ENCODE measurements at places on chromosomes 12 and 14.

DNA sequence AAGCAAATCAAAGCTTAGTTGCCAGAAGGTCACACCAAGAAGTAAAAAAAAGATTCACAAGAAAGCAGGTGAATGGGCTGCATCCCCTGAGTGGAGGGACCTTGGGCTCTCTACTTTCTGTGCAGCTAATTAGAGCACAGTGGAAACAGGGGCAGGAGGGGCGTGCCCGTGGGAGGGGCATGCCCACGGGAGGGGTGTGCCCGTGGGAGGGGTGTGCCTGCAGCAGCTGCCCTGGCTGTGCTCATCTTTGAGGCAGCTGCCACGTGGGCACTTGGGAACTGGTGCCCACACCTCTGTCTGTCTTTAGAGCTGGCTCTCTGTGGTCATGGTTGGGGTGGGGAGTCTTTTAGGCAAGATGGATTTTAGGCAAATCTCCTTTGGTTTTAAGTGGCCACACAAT lies 60.0 kb downstream of the EML1 start:
- no peak for DNase-seq

DNA sequence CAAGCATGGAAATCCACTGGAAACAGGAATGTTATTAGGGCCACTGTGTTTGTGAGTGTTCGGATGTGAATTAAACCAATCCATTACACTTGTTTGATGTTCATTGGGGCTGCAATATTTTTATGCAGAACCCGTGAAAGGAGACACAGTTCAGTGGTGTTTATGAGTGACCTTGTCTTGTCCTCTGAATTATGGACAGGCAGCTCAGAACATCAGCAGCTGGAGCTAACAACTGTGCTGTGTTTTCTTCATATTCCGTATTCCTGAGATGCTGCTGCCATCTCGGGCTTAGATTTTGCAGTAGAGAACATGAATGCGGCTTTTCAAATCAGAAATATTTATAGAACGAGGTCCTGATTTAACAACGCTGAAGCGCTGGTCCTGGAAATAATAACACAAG lies 20.3 kb upstream of the CACNA1C start:
- no peak for DNase-seq

DNA sequence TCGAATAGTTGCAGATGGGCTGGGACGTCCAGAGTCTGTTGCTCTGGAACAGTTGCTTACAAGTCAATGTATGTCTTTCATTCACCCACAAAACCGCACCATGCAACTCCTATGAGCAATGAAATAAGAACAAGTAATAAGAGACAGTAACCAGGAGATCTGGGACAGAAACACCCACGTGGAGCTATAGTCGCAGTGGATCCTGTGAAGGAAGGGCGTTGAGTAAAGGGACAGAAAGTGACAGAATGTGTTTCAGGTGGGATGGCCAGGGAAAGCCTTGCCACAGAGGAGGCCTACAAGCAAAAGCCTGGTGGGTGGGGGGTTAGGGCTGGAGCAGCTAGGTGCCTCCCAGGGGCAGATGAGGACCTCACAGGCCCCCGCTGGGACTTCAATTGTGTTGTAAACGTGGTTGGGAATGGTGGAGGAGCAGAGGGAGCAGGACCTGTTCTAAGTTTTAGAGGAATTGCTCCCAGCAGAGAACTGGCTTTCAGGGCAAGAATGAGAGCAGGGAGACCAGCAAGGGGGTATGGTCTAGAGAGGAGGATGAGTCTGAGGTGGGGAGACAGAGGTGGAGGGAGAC lies 86.7 kb upstream of the FZD10 start:
- DNase-seq: no peak

GRCh38 chr12:113277511-113277910 lies 56.2 kb downstream of the TPCN1 start:
- no peak for DNase-seq

- DNase-seq: no peak
Observed at GRCh38 chr12:110647631-110648040, 33.7 kb downstream of the TCTN1 start.

- peak; percentile 83 for DNase-seq
Observed at GRCh38 chr14:26281280-26281998, 316.4 kb downstream of the NOVA1 start.

- peak; percentile 74 for DNase-seq
Observed at GRCh38 chr12:105721051-105721825, 390.7 kb downstream of the C12orf75 start.

- DNase-seq: no peak
Observed at GRCh38 chr12:55683676-55684075, 24.0 kb downstream of the ITGA7 start.

DNA sequence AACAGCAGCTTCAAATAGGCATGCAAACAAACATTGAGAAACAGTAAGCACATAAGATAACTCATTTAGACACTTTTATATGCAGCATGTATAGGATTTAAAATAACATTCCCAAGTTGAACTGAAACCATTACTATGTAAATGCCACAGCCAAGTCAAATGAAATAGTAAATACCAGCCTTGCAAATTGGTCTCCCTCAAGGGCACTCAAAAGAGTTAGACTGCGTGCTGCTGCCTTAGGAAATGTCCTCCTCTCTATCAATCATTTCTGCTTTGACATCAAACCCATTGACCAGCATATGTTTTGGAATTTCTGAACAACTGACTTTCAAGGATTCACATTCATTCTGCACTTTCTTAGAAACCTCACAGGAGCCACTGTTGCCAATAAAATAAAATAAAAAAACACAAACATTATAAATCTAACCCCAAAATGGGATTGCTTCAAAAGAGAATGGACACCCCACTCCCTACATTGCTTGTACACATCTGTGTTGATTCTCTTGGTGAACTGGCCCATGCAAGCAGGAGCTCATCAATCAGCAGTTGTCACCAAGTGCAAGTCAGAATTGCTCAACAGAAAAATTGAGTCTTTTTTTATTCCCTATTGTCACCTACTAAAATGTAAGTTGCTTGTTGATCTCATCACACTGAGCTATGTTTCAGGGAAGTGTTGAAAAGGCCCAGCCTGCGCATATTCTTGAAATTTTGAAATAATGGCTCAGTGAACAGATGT lies 256.2 kb downstream of the DAD1 start:
- peak; percentile 12 for DNase-seq

DNA sequence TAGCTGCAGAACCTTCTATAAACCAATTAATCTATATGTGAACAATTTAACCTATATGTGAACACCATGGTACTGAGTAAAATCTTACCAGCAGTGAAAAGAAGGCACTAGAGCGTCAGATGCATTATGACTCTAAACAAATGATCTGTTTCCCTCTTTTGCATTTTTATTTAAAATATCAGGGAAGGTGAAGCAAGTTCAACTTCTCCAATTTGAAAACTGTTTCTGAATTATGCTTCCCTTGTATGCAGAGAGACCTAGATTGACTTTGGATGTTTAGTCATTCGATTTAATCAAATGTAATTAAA lies 80.9 kb downstream of the DAD1 start:
- no peak for DNase-seq

DNA sequence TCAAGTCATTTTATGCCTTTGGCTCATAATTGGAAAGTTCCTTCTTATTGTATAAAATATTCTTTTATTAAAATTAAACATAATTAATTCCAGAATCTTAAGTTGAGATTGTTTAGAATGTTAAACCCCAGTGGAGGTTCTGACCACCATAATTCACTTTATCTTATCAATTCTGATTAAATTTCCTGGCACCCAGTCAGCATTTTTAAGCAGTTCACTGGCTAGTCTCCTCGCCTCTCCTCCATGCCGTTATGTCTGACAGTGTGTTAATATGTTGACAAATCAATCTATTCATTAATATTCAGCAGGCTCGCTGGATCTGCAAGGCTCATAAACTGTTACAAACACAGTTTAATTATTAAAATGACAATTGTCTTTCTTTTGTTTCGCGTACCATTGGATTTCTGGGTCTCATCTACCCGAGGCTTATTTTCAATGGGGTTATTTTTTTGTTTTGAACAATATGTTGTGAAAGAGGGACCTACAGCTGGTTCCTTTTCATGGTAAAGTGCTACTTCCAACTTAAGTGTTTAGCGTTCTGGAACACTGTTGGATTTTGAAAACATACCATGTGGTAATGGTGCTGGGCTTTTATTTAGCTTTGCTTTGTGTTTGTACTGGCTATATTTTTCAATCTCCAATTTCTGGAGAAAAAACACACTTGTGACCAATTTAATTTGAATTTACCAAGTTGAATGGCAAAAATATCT lies 339.7 kb downstream of the PRKD1 start:
- no peak for DNase-seq

GRCh38 chr12:47636908-47637780 lies 68.7 kb downstream of the RPAP3 start:
- DNase-seq: peak; percentile 10

DNA sequence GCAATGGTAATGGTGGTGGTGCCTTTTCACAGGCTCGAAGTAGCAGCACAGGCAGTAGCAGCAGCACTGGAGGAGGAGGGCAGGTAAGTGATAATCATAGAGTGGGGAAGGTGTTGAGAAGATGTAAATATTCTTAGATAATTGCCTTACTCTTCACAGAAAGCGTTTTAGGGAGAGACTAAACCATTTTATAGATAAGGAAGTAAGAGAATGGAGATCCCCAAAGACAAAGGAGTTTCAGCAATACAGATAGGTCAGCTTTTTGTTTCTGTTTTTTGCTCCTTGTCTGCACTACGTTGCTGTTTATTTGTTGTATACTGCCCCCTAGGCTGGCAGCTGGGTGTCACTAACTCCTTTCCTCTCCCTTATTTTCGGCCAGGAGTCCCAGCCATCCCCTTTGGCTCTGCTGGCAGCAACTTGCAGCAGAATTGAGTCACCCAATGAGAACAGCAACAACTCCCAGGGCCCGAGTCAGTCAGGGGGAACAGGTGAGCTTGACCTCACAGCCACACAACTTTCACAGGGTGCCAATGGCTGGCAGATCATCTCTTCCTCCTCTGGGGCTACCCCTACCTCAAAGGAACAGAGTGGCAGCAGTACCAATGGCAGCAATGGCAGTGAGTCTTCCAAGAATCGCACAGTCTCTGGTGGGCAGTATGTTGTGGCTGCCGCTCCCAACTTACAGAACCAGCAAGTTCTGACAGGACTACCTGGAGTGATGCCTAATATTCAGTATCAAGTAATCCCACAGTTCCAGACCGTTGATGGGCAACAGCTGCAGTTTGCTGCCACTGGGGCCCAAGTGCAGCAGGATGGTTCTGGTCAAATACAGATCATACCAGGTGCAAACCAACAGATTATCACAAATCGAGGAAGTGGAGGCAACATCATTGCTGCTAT lies 2.0 kb downstream of the SP1 start:
- peak; percentile 40 for DNase-seq

DNA sequence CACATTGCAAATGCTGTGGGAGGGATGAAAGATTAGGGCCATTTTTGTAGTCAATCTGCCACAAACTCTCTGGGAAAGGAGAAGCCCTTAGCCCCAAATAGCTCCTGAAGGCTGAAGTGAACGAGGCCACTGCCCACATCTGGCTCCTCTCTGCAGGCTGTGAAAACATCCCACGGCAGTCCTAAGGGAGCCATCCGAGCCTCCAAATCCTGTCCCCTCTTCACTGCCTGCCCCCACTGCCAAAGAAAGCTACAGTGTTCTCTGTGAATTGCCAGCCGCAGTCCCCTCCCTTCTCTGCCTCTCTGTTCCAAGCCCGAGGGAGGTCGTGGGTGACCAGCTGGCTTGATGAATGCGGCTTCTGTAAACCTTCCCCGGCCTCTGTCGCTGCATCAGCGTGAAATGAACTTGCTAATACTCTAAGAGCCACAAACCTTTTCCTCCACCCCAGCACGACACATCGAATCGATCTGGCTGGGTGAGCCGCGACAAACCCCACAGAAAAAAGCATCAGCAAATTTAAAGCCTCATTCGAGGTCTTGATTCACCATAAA lies 180.7 kb upstream of the NRXN3 start:
- DNase-seq: no peak

GRCh38 chr14:52072266-52072780 lies 3.5 kb upstream of the NID2 start:
- no peak for DNase-seq

GRCh38 chr12:124172636-124173035 lies 122.3 kb upstream of the RFLNA start:
- DNase-seq: peak; percentile 75

DNA sequence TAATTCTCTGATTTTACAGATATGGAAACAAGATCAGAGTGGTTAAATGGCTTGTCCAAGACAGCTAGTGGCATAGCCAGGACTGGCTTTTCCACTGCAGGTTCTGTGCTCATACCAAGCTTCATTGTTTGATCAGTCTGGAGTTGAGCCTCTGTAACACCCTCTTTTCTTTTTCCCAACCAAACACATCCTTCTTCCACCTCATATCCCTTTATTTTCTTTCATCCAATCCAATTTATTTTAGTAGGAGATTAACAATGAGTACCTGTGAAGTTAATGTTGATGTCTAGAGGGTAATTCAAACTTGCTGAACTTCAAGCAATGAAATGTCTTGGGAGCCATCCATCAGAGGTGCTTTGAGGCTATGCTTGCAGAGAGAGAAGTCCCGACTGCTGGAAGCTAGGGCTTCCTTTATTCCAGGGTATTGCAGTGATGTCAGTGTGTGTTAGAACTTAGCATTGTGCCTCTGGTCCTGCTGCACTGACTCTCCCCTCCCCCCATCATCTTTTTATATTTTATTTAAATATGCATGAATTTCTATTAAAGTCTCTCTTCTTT lies 452.1 kb upstream of the PDE3A start:
- DNase-seq: no peak

DNA sequence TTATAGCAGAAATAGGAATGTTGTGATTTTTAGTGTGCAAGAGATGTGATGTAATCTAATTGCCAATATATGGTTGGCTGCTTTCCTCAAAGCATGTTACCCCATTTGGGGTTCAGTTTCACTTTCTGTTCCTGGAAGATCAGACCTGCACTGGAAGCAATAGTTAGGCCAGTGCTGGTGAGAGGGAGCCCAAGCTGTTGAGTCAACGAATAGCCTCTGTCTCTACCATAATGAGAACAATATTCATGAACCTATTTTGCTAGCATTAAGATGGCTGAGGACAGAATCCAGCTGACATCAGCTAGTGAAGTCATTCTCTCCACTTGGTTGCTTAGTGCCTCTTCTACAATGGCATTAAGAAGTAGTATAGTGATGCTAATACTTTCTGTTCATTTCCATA lies 379.9 kb upstream of the DCN start:
- DNase-seq: no peak

DNA sequence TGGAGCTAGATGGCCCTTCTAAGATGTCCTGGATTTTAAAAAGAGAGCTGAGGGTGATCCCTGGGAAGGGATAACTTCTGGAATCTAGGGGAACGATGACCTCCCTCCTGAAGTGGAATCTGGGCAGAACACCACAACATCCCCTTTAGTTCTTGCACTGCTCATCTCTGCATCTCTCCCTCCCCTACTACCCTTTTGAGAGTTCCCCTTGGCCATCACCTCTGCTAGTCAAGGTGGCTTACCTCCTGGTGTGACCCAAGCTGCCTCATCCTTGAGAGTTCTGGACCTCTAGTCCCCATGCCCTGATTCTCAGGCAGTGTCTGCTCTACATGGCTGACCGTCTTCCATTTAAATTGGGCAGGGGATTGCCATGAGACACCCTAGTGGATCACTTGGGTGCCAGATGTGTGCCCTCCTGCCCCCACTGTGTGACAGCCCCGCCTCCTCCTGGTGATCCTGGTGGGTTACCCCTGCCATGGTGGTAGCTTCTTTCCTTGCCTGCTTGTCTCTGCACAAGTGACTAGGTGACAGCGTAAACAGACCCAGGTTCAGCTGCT lies 216.4 kb downstream of the PCNX1 start:
- no peak for DNase-seq

GRCh38 chr14:79639613-79640012 lies 571.7 kb downstream of the DIO2 start:
- no peak for DNase-seq

All from fibroblast of skin of right quadriceps (primary cell).